Activated naive CD4-positive, alpha-beta T cell (primary cell): ENCODE measurements at places on chromosomes 6 and 20.

DNA sequence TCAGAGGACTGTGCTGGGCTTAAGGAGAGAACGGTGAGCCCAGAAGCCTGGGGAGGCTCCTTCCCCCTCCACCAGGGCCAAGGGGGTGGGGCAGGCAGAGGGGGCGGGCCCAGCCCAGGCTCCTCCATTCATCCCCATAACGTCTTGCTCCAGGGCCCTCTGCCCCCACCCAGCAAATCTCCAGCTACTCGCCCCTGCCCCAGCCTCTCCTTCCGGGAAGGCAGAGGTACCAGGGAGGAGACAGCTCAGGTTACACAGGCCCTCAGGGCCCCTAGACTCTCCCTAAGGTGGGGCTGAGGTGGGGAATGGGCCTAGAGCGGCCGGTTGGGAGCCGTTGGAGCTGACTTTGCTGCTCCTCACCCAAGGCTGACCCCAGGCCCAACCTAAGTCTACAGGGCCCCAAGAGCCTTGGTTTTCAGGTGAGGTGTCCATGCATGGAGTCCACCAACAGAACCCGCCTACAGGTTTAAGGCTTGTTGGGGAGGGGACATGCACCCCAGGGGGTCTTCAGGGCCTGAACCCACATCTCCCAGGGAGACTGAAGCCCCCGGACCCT lies 1.2 kb downstream of the LAMA5 start:
- DNase-seq = no peak

DNA sequence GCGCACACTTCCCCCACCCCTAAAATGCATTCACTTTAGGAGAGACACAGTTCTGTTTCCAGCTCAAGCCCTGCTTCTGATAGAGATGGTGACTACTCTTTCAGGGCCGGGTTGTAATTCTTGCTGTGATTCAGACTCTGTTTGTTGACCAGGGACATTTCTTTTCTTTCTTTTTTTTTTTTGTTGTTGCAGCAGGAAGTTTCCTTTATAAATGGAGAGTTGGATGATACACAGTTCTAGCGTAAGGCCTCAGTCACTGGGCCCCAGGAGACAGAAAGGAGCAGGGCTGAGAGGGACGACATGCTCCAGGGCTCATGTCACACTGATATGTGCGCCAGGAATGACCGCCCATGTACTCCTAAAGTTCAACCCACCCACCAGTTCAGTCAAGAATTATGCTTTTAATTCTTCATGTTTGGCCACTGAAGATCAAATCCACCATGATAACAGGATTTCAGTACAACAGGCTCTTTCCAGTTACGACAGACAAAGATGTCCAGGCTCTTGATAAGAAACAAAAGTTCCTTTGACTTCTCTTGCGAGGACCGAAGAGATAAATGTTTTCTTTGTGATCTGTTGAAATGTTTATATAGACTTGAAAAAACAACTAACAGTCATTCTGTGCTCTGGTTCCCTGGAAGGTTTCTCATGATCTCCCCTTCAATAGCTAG lies 142.5 kb downstream of the CD164 start:
- no peak for DNase-seq

DNA sequence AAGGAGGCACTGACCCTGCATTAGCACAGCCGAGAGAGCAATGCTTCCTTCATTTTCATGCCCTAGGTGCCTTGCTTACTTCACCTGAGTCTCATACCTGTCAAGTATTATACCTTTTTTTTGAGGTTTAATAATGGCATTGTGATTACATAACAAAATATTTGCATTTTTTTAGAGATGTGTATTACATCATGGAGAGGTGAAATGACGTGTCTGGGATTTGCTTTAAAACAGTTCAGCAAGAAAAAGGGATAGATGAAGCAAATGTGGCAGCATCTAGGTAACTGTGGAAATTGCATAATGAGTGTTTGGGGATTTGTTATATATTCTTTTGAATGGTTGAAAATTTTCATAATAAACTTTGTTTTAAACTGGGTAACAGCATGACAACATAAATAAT lies 48.9 kb downstream of the NKX2-2 start:
- no peak for DNase-seq

DNA sequence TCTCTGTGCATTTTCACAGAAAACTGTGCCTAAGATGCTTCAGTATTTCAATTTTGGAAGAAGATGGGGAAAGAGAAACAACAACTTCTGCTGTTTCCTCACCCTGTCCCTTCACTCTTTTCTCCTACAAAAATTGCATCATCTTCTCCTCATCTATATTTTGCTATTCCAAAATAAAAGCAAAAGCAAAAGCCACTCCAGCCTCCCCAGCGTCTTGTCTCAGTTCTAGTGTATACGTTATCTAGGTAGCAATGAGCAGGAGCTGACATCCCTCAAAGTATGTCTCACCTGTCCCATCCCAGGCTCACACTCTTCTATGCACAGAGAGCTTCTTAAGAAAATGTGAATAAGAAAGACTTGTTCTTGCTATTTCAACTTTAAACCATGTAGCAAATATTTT lies 163.8 kb upstream of the TAB2 start:
- no peak for DNase-seq

GRCh38 chr20:60058879-60059278 lies 100.7 kb downstream of the CDH26 start:
- DNase-seq = no peak

DNA sequence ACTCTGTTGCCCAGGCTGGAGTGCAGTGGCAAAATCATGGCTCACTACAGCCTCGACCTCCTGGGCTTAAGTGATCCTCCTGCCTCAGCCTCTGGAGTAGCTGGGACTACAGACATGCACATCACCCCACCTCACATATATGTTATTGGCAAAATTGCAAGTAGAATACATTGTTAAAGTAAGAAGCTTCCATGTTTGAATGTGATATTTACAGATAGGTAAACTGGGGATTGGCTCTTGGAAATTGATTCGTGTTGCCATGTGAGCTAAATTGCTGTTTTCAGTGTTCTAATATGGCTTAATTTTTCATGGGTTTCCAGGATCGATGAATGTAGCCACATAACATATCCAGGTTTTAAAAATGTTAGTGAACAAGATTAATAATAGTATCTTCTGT lies 149.0 kb upstream of the ZNF217 start:
- DNase-seq = no peak

DNA sequence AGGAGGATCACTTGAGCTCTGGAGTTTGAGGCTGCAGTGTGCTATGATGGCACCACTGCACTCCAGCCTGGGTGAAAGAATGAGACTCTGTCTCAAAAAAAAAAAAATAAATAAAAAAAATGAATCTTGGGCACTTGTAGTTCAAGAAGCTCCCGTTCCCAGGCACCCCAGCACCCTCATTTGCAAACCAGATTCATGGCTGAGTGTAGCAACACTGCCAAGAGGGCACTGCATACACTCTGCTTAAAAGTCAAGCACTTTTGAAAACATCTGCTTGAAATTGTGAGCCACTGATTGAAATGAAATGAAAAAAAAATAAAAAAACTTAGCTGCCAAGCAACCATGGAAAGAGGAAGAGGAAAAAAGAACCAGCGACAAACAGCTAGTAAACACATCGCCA lies 124.7 kb upstream of the SASH1 start:
- DNase-seq = no peak

GRCh38 chr6:141488488-141488887 lies 644.2 kb upstream of the GJE1 start:
- no peak for DNase-seq

GRCh38 chr6:88443554-88443953 lies 277.4 kb upstream of the CNR1 start:
- DNase-seq = no peak
